ENCODE measurements at places on chromosomes 2 and 18.

DNA sequence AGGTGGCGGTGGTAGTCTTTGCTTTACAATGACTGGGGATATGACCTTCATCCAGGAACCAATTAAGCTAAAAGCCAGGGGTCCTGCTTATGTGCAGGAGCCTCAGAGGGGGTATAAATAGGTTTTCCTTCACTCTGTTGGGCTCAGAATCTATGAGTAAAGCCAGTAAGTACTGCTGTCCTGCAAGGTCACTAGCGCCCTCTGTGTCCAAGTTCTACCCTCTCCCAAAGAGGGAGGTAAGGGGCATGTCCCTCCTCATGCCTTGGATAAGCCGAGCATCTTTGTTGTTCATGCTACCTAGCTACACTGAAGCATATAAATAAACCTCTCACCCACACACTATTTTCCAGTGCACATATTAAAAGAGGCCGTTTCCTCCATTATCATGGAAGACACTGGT is 79.4 kb downstream of the SPRED2 start:
- no peak for DNase-seq

- no peak for DNase-seq
Measured at GRCh38 chr2:238243496-238244076, 3.7 kb upstream of the HES6 start.

GRCh38 chr2:85653996-85654395 is 14.0 kb downstream of the SFTPB start:
- DNase-seq, result no peak

DNA sequence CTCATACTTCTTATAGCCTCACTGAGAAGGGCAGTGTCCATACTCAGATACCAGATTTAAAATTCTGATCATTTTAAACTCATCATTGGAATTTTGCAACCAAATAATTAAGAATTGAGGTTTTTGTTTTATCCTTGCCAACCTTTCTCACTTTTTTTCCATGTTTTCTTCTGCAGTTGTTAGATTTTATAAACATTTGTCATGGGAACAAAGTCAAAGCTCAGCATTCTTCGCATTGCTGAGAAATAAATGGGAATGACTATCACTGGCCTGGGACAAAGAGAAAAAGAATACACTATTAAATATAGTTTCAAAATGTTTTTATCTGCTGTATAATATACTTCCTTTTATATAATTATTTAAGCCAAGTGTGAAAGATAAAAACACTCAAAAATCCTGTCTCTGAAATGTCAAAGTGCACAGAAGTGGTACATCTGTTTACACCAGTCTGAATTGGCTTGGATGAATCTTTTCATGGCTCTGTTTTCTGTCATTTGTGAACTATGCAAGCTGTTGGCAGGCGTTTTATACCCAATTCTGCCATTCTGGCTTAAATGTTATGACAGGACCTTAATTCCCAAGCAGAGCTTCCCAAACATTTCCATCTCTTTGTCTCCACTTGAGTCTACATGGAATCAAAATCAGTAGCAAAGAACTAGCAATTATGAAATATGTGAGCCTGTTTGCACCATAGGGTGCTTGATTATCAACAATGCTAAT is 249.3 kb upstream of the SYT4 start:
- no peak for DNase-seq

DNA sequence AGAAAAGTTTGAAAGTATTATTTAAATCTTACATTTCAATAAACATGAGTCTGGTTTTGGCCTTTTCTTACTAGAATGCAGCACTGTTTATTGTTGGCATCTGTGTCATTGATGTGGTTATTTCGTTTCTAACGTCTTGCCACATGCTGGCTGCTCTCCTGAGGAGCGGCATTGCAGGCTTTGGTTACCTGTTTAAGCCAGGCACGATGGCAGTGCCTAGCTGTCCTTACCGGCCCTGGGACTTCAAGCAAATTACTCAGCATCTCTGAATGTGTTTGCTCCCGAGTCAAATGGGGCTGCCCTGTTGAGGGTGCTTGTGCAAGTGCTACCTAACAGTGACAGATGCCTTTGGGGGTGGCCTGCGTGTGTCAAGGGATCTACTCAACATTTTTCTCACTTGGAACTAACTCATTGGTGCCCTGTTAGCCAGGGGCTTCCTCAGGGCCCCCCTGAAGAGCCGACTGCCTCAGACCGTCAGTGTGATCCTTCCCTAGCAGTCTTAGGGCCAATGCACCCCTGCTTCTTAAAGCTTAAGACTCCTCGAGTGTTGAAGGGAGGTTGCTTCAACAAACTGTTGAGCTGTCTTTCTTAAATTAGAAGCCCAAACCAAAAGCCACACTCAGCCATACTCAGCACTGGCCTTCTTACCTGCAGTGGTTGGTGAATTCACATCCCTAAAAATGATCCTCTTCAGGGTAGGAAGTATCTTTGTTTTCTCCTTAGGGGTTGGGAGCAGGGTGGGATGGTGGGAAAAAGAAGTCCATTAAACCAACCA is 151.5 kb downstream of the NCK2 start:
- no peak for DNase-seq

DNA sequence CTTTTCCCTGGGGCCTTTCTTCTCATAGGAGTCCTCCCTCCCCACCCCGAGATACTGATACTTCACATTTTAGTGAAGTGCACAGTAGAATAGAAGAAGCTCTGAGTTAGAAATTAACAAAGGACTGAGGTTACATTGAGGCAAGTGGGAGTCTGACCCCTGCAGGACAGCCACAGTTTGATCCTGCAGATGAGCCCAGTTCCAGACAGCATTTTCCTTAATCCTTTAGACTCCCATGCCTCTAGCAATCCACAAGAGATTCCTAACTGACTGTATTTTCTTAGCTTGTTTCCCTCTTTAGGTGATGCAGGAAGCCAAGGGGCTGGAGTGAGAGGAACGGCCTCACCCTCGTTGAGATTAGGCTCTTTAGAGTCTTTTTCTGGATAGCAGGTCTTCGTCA is 204.0 kb downstream of the CYRIA start:
- DNase-seq, result no peak

GRCh38 chr18:56067969-56068671 is 480.1 kb upstream of the TCF4 start:
- DNase-seq, result no peak

- no peak for DNase-seq
Measured at GRCh38 chr2:98473995-98474780, 29.5 kb downstream of the INPP4A start.

DNA sequence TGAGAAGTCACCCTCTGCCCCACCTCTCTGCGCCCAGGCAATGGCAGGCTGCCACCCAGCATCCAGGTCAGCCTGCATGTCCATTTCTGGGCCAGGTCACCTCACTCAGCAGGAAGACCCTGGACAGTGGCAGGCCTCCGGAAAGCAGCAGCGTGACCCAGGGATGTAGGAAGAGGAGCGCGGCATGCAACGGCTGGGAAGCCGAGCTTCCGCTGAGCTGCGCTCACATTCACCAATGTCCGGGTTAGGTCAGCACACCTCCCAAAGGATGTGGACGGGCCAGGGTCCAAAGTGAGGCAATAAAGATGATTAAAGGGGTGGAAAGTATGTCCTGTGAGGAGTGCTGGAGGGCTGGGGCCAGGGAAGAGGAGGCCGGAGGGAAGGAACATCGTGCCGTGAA is 174.5 kb downstream of the CTIF start:
- DNase-seq, result no peak

DNA sequence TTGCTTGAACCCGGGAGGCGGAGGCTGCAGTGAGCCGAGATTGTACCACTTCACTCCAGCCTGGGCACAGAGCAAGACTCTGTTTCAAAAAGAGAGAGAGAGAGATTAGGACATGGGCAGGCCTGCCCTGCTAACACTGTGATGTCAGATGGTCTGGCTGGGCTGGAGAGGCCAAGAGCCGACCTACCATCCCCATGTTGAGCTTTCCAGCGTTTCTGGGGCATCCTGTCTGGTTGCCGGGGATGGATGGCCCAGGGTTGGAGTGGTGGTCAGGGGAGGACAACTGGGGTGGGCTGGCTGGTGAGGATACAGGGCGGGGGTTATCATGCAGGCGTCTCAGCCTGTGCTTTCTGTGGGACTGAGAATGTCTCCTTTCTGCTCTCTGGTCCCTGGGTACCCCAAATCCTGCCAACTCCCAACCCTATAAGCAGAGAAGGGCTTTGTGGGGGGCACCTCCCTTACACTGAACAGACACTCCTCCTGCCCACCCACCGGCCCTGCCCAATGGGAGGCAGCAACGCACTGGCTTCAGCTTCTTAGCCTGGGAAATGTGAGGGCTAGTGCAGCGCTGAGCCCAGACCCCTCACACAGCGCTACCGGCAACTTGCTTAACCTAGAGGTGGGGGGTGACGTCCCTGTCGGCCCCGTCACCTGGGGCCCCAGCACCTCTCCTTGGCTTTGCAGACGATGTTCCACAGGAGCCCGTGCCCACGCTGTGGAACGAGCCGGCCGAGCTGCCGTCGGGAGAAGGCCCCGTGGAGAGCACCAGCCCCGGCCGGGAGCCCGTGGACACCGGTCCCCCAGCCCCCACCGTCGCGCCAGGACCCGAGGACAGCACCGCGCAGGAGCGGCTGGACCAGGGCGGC is 5.4 kb downstream of the SNORC start:
- no peak for DNase-seq

DNA sequence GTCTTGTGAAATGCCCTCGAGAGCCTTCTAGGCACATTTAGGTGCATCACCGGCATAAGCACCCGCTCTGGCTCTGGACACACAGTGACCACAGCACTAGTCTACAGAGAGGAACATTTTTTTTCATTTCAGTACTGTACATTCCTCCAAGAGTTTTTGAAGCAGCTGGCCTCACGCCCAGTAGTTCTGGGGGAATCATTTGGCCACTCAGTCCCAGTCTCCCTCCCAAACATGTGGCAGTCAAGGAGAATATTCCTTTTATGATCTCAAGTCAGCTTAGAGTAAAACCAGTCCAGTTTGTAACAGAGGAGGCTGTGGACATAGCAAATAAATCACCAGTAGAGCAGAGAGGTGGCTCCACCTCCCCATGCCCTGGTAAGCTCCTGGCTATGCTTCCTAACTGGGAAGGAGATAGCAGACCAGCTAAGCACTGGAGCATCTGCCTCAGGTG is 48.1 kb downstream of the KCNE4 start:
- no peak for DNase-seq

DNA sequence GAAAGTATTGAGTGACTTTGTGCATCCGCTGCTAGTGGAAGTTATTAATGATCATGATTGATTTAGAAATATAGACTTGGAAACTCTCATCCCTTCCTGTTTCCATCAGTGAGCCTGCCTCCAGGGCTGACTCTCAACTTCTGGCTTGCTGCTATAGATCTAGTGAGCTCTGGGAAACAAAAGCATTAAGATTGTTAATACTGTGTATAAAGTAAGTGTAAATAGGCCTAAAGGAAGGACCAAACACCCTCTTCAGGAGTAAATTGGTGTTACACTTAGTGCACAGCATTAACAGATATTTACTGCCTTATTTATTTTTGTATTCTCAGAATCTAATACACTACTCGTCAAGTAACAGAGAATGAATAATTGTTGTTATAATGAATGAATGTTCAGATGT is 285.6 kb downstream of the THSD7B start:
- no peak for DNase-seq

DNA sequence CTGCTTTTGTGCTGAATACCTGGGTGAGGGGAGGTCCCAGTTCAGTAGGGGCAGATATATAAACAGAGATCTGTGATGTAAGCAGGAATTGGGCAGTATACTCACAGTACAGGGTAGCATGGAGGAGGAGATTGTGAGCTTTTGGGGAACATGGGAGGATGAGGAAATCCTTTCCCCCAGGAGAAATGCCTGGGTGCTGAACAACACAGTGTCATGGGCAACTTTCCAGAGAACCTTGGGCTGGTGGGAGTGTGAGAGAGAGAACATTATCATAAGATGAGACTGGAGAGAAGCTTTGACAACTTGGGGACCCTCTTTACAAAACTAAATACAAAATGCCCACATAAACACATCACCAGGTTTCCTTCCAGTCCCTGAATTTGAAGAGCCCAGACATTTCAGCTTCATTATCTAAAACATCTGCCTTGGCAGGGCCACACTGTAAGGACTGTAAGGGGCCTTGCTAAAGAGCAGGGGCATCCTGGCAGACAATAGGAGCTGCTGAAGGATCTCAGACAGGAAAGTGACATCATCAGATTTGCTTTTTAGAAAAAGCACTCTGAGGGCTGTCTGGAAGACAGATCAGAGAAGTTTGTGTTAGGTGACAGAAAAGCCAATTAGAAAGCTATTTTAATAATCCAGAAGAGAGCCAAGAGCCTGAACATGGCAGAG is 303.1 kb upstream of the FBXO11 start:
- DNase-seq, result no peak

- DNase-seq, result no peak
Measured at GRCh38 chr2:10159581-10160131, 37.1 kb downstream of the RRM2 start.

GRCh38 chr2:113060396-113060795 is 1.4 kb downstream of the IL36RN start:
- DNase-seq, result no peak

- no peak for DNase-seq
Measured at GRCh38 chr18:63997606-63998005, 27.7 kb downstream of the SERPINB8 start.

DNA sequence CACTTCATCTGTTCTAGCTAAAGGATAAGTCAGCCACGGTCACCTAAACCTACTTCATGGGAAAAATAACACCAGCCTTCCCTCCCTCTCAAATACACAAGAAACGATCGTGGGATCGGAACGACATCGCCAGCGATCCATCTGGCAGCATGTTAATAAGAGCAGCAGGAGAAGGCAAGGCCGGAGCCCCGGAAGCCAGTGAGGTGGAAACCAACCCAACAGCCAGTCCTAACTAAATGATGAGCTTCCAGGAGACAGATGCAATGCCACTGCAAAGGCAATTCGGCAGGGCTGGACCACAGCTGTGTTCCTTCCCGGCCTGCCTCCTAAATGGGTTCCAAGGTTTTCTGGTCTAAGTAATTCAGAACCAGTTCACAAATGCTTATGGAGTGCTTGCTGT is 117.5 kb downstream of the TMEM163 start:
- no peak for DNase-seq

DNA sequence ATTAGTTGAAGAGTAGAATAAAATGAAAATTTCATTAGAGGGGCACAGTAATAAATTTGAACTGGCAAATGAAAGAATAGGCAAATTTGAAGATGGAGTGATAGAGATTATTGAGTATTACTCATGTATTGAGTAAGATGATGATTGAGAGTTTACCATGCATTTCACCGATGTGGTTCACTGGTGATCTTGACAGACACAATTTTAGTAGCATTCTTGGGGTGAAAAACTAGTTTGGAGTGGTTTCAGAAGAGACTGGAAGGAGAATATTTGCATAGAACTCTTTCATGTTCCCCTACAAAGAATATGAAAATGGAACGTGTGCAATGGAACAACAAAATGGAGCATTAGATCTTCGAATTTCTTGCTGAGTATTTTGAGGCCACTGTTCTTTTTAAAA is 121.4 kb downstream of the ASXL3 start:
- DNase-seq, result no peak

- no peak for DNase-seq
Measured at GRCh38 chr2:28904295-28904694, 9.8 kb downstream of the WDR43 start.

DNA sequence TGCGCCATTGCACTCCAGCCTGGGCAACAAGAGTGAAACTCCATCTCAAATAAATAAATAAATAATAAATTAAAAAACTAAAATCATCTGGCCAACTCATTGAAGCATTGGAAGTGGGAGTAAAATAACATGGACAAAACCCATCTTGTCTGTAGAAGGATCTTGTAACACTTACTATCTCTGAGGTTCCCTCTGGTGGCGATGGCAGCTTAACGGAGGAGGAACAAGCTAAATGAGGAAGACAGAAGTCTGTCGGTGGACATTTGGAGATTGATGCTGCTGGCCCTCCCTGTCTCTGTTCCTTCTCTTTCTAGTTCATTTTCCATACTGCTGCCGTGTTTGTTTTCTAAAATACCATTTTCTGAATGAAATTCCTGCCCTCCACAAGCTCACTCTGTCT is 43.4 kb downstream of the ZCCHC2 start:
- DNase-seq, result no peak

Measured in activated T-cell treated with anti-CD3 and anti-CD28 coated beads for 4 hours (primary cell).